HTR-8/SVneo (cell line): ENCODE measurements at places on chromosomes 4 and X.

- no peak for DNase-seq
Observed at GRCh38 chrX:131187206-131187605, 101.9 kb downstream of the IGSF1 start.

DNA sequence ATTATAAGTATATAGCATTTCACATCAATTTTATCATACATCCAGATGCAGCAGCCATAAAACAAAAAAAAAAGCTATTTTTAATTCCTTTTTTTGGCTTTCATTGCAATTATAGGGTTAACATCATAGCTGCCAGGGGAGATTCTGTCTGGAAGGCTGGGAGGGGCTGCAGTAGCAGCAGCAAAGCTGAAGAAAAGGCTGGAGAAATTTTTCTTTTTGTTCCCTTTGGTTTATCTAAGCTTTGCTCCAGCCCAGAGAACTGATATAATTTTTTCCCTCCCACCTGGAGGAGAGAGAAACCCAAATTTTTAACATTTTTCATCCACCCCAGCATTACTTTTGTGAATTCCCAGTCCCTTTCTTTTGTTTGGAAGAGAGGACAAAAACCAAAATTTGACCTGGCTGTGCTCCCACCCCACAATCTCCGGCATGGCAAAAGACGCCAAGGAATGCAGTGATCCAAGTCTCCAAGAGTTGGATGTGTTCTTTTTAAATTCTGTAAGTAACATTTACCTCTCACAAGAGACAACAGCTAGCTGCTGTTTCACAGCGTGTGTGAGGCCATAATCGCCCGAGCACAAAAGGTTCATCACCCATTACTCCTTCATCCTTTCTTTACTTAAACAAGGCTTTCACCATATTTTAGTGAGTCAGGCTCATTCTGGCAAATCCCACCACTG lies 25.1 kb upstream of the FAM156A start:
- no peak for DNase-seq

- DNase-seq: no peak
Observed at GRCh38 chr4:140257461-140258305, 103.7 kb upstream of the MAML3 start.

DNA sequence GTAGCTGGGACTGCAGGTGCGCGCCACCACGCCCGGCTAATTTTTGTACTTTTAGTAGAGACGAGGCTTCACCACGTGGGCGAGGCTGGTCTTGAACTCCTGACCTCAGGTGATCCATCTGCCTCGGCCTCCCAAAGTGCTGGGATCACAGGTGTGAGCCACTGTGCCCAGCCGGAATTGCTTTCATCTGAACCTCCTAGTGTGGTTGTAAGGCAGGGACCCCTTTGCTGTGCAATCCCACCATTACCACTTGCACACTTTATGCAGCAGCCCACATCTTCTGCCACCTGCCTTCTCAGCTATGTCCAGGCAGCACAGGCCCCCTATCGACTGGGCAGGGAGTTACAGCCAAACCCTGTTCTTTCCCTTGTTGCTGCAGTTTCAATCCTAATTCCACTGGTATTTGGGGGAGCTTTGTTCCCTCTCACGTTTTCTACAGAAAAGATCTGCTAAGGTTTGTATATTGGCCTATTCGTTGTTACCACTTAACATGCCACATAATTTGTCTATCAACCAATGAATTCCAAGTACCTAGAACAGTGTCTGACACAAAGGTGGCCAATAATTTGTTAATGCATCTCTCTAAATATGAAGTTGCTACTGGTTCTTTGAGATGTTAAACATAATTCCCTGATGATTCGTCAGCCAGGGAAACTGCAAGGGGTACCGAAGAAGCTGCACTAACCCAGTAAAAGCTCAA lies 6.5 kb downstream of the RPL39 start:
- DNase-seq: no peak

- no peak for DNase-seq
Observed at GRCh38 chr4:175559526-175559925, 252.5 kb downstream of the GPM6A start.
